ENCODE measurements at places on chromosomes 2 and 18. TPM values are rescaled to one million over a fixed set of nuclear protein-coding genes. Genes with fewer than 3 reads are reported as not detected.

COL5A2 gene
- total RNA-seq, result 56.2 TPM

NOSTRIN gene
- total RNA-seq, result 0.69 TPM

KCNG3 gene
- total RNA-seq, result 2.4 TPM

DNA sequence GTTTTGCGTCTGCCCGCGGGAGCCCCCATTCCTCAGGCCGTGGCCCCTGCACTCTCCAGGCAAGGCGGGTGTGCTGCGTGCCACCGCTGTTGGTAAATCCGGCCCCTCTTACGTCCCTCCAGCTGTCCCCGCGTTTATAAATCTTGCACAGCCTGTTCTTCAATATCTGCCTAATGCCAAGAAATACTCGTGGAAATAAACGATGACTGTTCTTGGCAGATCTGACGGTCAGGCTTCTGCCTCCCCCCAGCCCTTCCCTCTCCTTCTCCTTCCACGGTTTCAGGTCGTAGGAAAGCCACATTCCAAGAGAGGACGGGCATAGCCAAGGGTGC, 20.5 kb downstream of the ODC1 start:
- DNase-seq, result no peak

- no peak for DNase-seq
Observed at GRCh38 chr2:27123302-27124150, at the start of gene ABHD1. ABHD1 (plus strand) TSS chr2:27123815; CDS start chr2:27123949, 134 bp downstream.

- peak; percentile 87 for DNase-seq
Observed at GRCh38 chr2:223835701-223836532, 1.5 kb downstream of the AP1S3 start.

- DNase-seq, result no peak
Observed at GRCh38 chr18:37006742-37007141, 177.8 kb downstream of the KIAA1328 start.

DNA sequence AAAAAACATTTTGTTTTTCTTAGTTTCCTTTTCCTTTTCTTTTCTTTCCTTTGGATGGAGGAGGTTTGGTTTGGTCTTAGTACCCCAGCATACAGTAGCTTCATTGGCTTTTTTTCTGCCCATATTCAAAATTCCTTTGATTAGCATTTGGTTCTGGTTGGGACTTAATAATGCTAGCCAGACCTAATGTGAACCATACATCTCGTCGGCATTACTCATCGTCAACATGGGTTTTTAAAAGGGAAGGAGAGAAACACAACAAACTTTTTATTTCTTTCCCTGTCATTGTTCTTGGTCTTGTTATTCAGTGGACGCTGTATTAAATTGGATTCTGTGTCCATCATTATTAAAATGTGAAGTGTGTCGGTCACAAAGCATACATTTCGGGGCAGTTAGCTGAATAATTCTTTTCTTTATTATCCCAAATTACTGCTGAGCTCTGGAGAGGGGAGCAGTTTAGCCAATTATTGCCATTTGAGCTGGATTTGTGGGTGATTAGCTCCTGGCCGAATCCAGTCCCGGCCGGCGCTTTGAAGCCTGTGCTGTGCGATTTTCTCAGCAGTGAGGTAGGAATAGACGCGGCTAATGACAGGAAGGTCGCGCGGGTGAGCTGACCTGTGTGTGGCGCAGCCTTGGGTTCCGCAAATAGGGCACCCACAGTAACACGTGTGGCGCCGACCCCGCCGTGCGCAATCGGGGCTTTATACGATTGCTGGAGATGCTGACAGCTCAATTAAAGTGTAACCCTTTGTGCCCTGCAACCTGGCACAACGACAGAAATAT, 303.3 kb downstream of the GBX2 start:
- DNase-seq, result no peak

DNA sequence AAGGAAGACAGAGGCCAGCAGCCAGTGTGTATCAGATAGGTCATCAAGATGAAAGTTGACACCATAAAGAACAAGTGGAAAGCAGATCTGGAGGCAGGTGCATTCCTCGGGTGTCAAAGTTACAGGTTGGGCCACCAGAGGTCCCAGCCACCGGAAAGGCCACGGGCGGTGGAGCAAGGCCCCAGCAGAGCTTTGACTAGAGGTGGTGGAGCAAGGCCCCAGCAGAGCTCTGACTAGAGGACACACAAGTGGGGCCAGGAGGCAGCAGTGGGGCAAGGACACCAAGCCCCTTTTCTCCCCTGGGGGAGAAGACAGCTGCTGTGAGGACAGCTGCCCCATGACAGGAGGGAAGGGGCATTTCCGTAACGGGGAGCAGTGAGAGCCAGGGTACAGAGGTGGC, 115.1 kb downstream of the GYPC start:
- no peak for DNase-seq
